ENCODE measurements at places on chromosomes 3 and 15. TPM values are rescaled to one million over a fixed set of nuclear protein-coding genes. Genes with fewer than 3 reads are reported as not detected.

C3orf20 gene
- total RNA-seq, result not detected

ANKUB1 gene
- total RNA-seq, result not detected

LRRN1 gene
- 127 TPM for total RNA-seq

DNA sequence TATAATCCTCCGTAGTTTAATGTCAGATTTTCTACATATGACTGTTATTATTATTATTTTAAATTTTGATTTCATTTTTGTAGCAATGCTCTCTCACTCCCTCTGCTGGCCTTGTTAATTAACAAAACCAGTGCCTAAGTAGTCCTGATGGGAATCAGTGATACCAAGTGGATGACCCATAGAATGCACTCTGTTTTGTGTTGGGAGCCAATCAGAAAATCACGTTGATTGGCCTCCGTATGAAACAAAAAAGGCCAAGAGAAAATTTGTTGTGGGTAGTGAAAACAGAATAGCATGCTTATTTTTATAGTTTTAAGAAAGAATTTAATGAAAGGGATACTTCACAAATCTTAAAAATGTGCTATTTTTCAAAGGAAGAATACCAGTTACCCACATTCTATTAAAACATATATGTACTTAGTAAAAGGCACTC lies 34.4 kb upstream of the MEIS2 start:
- DNase-seq, result no peak

DNA sequence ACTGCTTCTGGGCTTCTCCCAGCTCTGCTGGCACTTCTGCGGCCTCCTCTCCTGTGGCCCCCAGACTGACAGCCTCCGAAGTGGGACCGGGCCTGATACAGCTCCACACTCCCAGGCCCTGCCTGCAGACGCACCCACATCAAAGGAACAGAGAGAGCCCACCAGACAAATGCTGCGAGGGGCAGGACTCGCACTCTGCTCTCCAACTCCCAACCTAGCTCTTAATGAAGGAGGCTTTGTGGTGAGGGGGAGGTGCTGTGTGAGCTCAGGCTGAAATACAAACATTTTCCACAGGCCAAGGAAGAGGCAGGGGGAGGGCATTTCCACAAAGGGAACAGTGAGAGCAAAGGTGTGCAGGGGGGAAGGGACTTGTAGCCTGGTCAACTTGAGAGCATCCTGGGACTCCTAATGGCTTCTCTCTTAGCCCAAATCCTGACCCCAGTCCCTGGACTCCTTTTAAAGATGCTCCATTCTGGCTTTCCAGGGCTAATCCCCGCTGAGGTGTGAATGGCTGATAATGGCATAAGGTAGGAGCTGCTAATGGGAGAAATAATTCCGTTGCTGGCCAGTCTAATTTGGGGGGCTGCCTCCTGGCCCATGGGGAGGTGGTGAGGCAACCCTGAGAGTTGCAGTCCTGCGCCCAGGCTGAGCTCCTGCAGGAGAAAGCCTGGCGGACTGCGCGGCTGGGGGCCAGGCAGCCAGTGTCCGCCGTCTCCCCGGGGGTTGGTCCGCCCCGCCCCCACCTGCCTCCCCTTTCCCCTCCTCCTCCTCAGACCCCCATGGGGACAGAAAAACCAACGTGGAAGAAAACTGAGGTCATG lies 9.6 kb downstream of the LINGO1 start:
- no peak for DNase-seq

DNA sequence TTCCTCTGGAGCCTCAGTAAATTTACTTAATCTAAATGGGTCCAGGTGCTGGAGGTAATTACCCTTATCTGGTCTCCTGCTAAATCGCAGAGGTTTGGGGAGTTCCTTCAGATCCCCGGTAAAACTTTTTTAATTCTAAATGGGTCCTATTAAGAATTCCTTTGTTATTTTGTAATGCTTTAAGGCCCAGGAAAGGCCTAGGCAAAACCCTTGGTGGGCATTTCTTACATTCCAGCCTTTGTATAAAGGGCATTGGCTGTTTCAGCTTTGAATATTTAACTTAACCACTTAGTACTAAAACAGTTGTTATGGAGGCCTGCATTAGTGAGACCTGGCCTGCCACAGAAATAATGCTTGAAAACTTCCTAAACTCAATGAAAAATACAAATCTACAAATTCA lies 14.9 kb upstream of the ZNF662 start:
- no peak for DNase-seq

GRCh38 chr15:80251428-80252120 lies 439 bp downstream of the CTXND1 start:
- DNase-seq, result peak; percentile 40

DNA sequence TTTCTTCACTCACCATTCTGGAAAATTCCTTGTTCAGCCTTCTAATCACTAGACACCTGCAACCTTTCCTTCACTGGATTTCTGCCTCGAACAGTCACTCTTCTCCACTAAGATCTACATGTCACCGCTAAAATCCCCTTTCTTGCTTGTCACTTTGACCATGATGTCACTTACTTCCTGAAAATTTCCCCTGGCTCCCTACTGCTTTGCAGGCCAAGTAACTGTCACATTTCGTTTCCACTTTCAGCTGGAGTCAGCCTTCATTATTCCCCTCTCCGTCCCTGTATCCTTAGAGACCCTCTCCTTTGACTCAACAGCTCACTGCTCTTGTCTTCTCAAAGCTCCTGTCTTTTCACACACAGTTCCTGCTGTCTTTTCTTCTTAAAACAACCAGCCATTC lies 15.9 kb downstream of the CHL1 start:
- no peak for DNase-seq

GRCh38 chr15:90956274-90957030 lies 1.8 kb downstream of the RCCD1 start:
- DNase-seq, result peak; percentile 93

DNA sequence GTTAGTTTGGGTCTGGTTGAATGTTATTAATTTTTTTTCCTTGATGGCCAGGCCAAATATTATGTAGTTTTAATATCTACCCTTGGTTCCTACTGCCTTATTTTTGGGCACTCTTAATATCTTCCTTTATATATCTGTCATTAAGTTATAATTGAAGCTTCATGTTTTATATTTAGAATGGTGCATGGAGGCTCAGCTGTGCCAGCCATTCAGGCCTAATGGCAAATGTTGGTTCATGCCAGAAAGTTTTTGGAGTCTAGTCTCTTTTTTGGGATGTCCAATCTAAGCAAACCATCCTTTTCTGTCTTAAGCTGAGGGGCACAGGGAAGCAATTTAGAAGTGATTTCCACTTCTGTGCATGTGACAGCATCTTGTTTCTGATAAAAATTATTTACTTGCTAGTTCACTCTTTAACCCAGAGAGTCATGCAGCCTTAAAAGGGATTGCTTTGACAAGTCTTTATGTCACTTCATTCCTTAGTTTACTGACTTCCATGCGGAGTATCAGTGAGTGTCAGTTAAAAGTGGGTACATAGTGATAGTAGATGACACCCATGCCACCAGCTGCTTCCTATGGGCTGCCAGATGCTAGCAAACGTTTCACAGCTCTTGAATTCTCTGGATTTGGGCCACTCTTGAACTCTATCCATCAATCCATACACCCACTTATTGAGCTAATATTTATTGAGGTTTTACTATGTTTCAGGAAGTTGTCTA lies 33.0 kb downstream of the MITF start:
- no peak for DNase-seq

- no peak for DNase-seq
Observed at GRCh38 chr3:45067941-45068340, 41.8 kb downstream of the CLEC3B start.
